ENCODE measurements at places on chromosomes 2 and 18. TPM values are rescaled to one million over a fixed set of nuclear protein-coding genes. Genes with fewer than 3 reads are reported as not detected.

The PCBP1 gene
- total RNA-seq = 212 TPM

The AKAIN1 gene
- total RNA-seq = not detected

The CRYGD gene
- 3.4 TPM for total RNA-seq

The MRPL19 gene
- total RNA-seq = 65.5 TPM

The HJURP gene
- total RNA-seq = 49.2 TPM

The RAD51AP2 gene
- not detected for total RNA-seq

The SOWAHC gene
- 26.3 TPM for total RNA-seq

The HOXD3 gene
- not detected for total RNA-seq

The CCDC178 gene
- total RNA-seq = 0.17 TPM

DNA sequence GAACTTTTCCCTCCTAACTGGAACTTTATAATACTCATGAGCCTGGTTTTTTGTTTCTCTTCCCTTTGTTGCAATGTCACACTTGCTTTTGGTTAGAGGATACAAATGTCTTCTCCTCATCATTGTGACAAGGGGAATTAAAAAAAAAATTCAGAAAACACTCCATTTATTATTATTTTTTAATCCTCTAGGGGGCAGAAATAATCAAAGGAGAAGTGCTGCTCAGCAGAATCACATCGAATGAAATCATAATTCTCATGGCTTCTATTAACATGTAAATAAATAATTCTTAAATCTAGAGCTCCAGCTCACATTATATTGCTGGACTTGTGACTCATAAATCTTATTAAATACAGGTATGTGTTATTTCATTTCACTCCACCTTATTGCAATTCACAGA, 273.8 kb downstream of the TRIB2 start:
- DNase-seq = no peak

DNA sequence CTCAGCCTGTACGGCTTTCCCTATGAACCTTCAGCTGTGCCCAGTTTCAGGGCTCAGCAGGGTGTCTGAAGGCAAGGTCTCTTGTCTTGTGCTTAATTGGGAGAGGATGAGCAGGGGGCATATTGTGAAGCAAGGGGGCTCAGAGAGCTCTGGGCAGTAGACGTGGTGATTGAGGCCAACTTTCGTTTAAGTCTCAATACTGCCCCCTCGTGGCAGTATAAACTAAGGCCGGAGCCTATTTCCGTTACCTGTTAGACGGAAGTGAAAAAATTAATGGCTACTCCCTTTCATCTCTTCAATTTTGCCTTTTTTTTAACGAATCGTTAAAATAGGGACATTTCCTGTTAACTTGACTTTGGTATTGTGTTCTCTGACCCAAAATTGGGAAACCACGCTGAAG, 193.4 kb downstream of the TDRD15 start:
- DNase-seq = peak; percentile 75

GRCh38 chr2:156334496-156335478, 2.3 kb upstream of the NR4A2 start:
- peak; percentile 72 for DNase-seq

DNA sequence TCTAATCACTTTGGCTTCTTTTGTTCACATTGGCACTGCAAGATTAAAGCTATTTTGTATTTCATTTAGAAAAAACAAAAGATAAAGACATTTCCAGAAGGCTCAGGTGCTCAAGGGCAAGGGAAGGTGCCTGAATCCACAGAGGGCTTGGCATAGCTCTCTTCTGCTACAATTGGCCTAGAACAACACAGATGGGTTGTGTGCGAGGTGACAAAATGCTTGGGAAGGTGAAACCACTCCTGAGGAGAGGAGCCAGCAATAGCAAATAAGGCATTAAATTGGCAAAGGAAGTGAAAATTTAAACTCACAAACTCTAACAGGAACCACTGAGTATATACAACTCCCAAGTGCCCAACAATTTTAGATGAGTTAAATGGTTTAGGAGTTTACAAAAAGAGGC, 1290.4 kb upstream of the CHAC2 start:
- DNase-seq = no peak

- peak; percentile 25 for DNase-seq
Measured at GRCh38 chr2:98769784-98770183, 38.9 kb upstream of the MGAT4A start.

GRCh38 chr2:107777974-107778373, 48.7 kb upstream of the RGPD4 start:
- no peak for DNase-seq

- no peak for DNase-seq
Measured at GRCh38 chr2:111246620-111247061, 125.9 kb downstream of the BCL2L11 start.

DNA sequence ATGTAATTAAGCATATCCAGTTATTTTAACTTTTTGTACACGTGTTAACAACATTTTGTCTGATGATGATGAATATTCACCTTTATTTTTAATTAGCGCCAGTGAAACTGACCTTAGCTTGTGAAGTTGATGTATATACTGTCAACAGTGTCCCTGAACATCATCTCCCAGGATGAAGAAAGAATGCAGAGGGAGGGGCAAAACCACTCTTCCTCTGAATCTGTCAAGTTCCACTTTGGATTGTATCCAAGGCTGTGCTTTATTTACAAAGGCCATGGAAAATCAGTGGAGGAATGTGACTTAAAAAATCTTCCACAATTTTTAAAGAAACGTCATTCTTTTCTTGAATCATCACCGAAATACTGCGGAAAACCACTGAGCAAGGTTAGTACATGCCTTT, 4.5 kb upstream of the RMDN2 start:
- DNase-seq = no peak

GRCh38 chr2:148944536-148944935, 69.5 kb downstream of the KIF5C start:
- no peak for DNase-seq

GRCh38 chr2:2931318-2932075, 446.1 kb downstream of the EIPR1 start:
- DNase-seq = no peak

DNA sequence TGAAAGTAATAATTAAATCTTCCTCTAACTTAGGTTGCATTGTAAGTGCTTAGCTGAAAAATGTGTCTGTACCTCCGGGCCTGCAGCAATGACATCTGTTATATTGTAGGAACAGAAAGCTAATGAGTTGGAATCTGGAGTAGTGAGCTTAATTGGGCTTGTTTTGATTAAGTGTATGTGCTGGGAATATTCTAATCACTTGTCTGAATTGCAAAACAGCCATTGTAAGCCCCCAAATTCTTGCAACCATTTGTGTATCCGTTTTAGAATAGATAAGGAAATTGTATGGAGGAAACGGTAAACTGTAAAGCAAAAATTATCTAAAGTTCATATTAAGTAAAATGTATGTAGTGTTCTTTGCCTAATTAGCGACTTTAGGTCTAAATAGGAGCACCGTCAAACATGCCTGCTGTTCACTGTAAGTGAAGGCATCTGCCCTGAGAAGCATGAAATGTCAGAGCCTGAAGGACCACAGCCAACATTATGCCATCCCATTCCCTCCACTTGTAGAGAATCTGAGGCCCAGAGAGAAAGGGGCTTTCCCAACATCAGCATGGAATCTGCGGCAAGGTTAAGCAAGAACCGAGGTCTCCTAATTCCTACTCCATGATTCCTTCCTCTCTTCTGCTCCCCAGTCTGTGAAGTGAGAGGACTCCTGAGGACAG, 466.4 kb downstream of the TDRD15 start:
- DNase-seq = no peak

DNA sequence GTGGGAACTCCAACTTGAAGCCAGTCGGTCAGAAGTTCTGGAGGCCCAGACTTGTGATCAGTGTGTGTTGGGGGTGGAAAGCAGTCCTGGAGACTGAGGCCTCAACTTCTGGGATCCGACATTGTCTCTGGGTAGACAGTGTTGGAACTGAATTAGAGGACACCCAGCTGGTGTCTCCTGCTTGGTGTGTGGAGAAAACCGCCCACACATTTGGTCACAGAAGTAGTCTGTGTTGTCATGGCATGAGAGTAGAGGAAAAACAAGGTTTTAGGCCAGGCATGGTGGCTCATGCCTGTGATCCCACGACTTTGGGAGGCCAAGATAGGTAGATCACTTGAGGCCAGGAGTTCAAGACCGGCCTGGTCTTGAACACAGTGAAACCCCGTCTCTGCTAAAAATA, 51.5 kb downstream of the PUM2 start:
- DNase-seq = no peak

DNA sequence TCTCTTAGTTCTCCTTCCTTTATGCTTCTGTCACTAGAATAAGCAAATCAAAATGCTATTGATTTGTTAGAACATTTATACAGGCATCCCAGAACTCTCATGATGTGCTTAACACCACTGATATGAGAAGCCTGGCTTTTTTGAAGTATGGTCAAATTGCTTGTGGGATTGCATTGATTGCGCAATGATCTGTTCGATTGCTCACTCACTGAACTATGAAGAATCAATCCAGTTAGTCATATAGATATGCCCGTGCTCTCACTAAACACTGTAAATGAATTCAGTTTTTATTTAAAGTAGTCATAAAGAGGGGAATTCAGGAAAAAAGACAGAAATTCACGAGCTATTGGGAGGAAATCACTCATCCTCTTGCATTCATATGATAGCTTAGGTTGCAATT, 1237.8 kb downstream of the SUCLG1 start:
- no peak for DNase-seq

DNA sequence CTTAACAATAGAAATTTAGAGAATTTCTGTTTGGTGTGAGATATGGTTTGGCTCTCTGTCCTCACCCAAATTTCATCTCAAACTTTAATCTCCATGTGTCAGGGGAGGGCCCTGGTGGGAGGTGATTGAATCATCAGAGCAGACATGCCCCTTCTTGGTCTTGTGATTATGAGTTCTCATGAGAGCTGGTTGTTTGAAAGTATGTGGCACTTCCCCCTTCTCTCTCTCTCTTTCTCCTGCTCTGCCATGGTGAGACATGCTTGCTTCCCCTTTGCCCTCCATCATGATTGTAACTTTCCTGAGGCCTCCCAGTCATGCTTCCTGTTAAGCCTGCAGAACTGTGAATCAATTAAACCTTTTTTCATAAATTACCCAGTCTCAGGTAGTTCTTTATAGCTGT, 524.7 kb upstream of the ACVR2A start:
- no peak for DNase-seq

GRCh38 chr2:20597860-20598183, 53.1 kb downstream of the HS1BP3 start:
- DNase-seq = no peak

DNA sequence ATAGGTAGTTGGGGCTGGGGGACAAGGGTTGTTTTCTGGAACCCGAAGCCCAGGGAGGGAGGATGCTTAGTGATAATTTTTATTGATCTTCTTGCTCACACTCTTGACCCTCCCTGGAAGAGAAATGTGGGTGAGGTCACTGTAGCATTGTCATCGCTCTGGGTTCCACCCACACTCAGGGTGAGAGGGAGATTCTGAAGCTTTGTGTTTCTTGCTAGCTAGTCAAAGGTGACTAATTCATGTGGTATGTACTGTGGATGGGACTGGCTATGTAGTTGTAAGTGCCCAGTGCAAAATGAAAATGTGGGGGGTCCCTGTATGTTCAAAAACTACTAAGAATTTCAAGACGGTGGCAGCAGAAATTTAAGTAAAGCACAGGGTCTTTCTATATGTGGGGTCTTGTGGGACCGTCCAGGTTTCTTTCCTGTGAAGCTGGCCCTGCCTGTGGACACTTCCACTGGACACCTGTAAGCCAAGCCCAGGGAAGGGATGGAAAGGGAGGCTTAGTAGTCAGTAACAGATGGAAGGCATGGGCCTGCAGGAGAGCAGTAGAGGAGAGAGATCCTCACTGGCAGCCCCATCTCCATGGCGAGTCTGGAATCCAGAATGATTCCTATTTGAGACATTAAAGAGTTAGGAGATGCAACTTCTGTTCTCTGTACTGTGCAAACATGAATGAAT, 35.0 kb downstream of the TSN start:
- DNase-seq = peak; percentile 43

- DNase-seq = no peak
Measured at GRCh38 chr2:20072436-20073158, 21.2 kb upstream of the LAPTM4A start.

GRCh38 chr18:59911600-59911999, 11.8 kb downstream of the PMAIP1 start:
- no peak for DNase-seq

DNA sequence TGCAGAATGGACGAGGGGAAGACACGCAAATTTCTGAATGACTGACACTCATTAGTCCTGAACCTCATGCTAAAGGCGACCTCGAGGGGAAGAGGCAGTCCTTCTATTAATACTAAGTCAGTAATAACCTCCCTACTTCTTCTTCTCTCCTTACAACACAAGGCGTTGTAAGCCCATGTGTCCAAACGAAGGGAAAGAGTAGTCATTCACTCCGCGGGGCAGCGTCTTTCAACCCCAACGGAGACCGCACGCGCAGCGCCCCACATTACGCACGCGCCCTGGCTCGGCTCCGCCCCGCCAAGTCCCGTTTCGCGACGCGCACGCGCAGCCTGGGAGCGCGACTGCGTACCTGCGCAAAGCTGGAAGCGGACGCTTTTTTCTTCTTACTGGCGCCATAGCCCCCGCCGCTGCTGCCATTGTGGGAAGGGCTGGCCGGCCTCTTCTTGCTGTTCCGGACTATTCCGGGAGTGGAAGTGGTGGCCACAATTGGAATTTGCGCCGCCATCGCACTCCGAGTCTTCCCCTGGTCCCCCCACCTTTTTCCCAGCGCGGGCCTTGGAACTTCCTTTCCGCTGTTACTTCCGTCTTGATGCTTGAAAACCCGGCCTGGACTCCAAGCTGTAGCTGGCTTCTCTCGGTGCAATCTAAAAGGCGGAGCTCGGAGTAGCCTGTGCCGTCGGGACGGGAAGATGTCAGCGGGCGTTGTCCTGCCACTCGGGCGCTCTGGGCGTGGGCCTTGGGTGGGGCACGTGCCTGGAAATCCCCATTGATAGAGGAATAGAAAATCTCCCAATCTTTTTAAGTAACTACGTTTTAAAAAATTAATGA, at the start of gene INO80C:
INO80C (minus strand) TSS at position 591 of the 828 bp plus-strand sequence; CDS start at position 505, 86 bp downstream.
- DNase-seq = peak; percentile 97

- DNase-seq = peak; percentile 26
Measured at GRCh38 chr18:51044928-51045585, 15.0 kb downstream of the SMAD4 start.

GRCh38 chr18:44590956-44591670, 89.6 kb upstream of the SETBP1 start:
- no peak for DNase-seq

DNA sequence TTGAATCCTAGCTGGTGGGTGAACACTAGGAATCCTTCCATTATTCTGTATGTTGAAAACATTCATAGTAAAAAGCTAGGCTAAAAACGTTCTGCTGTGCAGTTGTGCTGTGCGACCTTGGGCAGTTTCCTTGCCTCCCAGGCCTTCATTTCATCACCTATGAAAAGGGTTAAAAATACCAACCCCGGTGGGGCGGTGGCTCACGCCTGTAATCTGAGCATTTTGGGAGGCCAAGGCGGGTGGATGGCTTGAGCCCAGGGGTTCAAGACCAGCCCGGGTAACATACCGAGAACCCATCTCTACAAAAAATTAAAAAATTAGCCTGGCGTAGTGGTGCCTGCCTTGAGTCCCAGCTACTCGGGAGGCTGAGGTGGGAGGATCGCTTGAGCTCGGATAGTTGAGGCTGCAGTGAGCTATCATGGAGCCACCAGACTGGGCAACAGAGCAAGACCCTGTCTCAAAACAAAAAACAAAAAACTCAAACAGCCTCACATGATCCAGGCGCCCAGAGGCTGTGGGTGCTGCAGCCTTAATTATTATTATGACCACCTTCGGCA, 2.9 kb upstream of the RRM2 start:
- DNase-seq = no peak

GRCh38 chr2:1979138-1979537, 234.8 kb upstream of the PXDN start:
- DNase-seq = no peak

GRCh38 chr2:233328922-233329321, 21.3 kb downstream of the SAG start:
- DNase-seq = no peak
